Activated CD8-positive, alpha-beta T cell treated with anti-CD3 and anti-CD28 coated beads, Interleukin-2, amount 10 ng/mL, durations not matched to agents 7 days and 5 days (primary cell): ENCODE measurements at places on chromosomes 2 and 18. TPM values are rescaled to one million over a fixed set of nuclear protein-coding genes. Genes with fewer than 3 reads are reported as not detected.
A peak's percentile ranks its signal among the peaks of the same experiment; 100 is the strongest.

DNA sequence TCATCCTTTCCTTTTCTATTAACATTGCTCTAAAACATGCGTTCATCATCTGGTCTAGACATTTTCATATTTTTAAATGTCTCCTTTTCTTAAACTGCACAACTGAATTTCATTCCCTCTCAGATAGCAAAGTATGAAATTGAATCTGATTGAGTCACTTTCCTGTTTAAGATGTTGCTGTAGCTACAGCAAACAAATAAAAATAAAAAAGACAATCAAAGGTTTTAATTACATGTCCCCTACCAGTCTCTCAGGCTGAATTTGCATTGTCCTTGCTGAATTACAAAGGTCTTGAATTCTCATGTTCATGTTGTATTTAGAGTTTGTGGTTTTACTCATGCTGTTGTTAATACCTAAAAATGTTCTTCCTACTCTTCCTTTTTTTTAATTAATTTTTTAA lies 537.9 kb upstream of the LRATD1 start:
- no peak overlapping the region for H3K4me3 ChIP-seq
- H3K27ac ChIP-seq = no peak overlapping the region
- H3K27me3 ChIP-seq = no peaks in the 10 kb centered on the region
- DNase-seq = no peak

DNA sequence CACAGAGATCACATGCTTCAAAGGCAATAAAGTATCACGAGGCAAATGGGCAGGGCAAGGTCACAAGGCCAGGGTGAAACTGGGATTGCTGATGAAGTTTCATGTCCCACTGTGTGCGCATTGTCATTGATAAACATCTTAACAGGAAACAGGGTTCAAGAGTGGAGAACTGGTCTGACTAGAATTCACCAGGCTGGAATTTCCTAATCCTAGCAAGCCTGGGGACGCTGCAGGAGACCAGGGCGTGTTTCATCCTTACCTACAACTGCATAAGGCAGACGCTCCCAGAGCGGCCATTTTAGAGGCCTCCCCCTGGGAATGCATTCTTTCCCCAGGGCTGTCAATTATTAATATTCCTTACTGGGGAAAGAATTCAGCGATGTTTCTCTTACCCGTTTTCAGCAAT lies 33.2 kb downstream of the PTPN4 start:
- no peak overlapping the region for H3K27ac ChIP-seq
- no peak for DNase-seq
- H3K4me1 ChIP-seq = no peaks in the 10 kb centered on the region
- H3K36me3 ChIP-seq = peaks cover 52% of the 10 kb centered on the region
- H3K4me3 ChIP-seq = no peak overlapping the region

FAM117B gene
- 17.1 TPM for total RNA-seq

DNA sequence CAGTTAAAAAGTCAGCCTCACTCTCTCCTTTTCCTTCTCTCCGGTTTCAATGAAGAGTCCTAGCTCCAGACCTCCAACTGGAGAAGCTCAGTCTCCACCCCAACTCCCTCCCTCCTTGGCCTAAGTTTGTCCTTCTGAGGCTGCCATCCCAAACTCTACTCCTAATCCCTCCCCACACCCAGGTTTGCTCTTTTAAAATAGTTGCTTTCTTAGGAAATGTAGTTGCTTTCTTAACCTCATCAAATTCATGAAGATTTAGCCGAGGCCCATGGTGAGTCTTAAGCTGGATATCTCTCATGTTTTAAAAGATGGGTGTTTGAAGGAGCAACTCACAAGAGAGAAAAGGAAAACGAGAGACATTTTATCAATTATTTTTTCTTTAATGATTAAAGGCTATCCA lies 937 bp upstream of the LANCL1 start:
- H3K36me3 ChIP-seq = peaks cover 12% of the 10 kb centered on the region
- H3K4me3 ChIP-seq = peak overlapping the region; percentile 96
- peak; percentile 26 for DNase-seq
- H3K4me1 ChIP-seq = peaks cover 30% of the 10 kb centered on the region

GRCh38 chr18:58021504-58021903 lies 22.5 kb upstream of the NEDD4L start:
- no peaks in the 10 kb centered on the region for H3K4me1 ChIP-seq
- peaks cover 3% of the 10 kb centered on the region for H3K27me3 ChIP-seq
- no peak overlapping the region for H3K27ac ChIP-seq
- H3K4me3 ChIP-seq = no peak overlapping the region
- no peak for DNase-seq

- no peak overlapping the region for H3K4me3 ChIP-seq
- H3K4me1 ChIP-seq = no peaks in the 10 kb centered on the region
- H3K27ac ChIP-seq = no peak overlapping the region
- DNase-seq = no peak
- no peaks in the 10 kb centered on the region for H3K36me3 ChIP-seq
Measured at GRCh38 chr2:113834051-113834730, 55.7 kb upstream of the ACTR3 start.

- H3K4me1 ChIP-seq = no peaks in the 10 kb centered on the region
- no peaks in the 10 kb centered on the region for H3K36me3 ChIP-seq
- no peak for DNase-seq
- no peaks in the 10 kb centered on the region for H3K27me3 ChIP-seq
- no peak overlapping the region for H3K27ac ChIP-seq
Measured at GRCh38 chr2:220445429-220446105, 818.1 kb downstream of the SLC4A3 start.

DNA sequence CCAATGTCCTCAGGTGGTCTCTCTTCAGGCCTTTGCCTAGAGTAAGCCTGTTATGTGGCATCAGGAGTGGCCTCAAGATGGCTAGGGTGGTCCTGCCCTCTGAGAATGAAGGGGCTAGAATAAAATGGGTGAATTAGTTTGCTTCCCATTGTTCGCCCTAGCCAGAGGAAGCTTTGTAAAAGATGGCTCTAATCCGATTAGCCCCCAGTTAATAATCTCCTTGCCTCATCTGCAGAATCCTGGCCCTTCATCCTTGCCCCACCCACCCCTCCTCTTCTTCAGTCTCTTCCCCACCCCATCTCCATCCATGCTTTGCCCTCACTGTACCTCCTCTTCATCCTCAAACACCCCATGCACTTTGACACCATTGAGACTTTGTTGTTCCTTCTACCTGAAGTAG lies 57.4 kb upstream of the LGALSL start:
- H3K4me3 ChIP-seq = no peak overlapping the region
- no peaks in the 10 kb centered on the region for H3K36me3 ChIP-seq

DNA sequence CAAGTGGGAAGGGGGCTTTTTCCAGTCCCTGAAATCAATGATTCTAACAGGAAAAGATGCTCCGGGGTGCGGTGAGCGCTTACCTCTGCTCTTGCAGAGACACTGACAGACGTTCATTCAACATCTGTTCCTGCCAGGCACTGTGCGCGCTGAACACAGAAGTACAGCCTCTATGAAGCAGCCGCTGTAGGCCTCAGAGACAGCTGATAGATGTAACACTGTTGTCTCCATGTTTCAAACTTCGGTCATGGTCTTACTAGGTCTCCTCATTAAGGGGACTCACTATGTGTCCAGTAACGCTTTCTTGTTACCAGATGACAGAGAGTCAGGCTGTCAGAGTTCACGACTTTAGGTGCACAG lies 649 bp upstream of the CLIP4 start:
- peaks cover 12% of the 10 kb centered on the region for H3K36me3 ChIP-seq
- H3K27me3 ChIP-seq = peaks cover 20% of the 10 kb centered on the region
- H3K27ac ChIP-seq = peak overlapping the region; percentile 93
- peaks cover 53% of the 10 kb centered on the region for H3K4me1 ChIP-seq

DNA sequence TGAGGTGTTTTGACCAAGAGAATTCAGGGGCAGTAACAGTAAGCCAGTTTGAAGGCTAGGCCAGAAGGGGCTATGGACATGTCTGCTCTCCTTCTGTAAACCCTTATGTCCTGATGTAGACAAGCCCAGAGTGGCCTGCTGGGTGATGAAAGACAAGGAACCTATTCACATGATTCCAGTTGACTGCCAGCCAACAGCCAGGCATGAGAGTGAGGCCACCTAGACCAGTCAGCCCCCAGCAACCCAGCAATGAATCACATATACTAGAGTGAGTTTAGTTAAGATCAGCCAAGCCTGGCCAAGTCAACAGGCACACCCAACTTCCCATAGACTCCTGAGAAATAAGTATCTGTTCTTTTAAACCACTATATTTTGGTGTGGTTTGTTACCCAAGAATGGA lies 1889.7 kb upstream of the CELF4 start:
- H3K4me3 ChIP-seq = no peak overlapping the region
- no peaks in the 10 kb centered on the region for H3K27me3 ChIP-seq
- no peaks in the 10 kb centered on the region for H3K36me3 ChIP-seq

GRCh38 chr2:171800639-171801038 lies 93.4 kb downstream of the SLC25A12 start:
- no peaks in the 10 kb centered on the region for H3K27me3 ChIP-seq
- H3K36me3 ChIP-seq = peaks cover 15% of the 10 kb centered on the region
- H3K4me1 ChIP-seq = peaks cover 7% of the 10 kb centered on the region
- no peak for DNase-seq
- H3K27ac ChIP-seq = no peak overlapping the region

ITPRIPL1 gene
- 43.5 TPM for total RNA-seq

ATP5F1A gene
- total RNA-seq = 377 TPM

DNA sequence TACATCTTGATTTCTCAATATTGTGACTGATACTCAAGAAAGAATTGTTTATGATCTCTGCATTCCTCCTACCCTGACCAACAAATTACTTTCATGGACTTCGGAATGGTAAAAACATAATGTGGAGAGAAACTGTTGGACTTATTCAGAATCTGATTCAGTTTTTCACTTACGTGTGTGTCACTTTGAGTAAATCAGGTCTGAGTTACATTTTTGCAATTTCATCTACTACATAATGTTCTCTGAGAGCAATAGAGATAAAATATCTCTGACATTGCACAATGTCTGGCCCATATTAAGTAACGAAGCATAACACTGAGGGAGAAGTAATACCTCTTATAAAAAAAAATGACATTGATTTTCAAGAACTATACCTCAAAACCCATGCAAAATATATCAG lies 1337.9 kb upstream of the CHAC2 start:
- no peak overlapping the region for H3K4me3 ChIP-seq
- no peak overlapping the region for H3K27ac ChIP-seq

DSC2 gene
- not detected for total RNA-seq

DNA sequence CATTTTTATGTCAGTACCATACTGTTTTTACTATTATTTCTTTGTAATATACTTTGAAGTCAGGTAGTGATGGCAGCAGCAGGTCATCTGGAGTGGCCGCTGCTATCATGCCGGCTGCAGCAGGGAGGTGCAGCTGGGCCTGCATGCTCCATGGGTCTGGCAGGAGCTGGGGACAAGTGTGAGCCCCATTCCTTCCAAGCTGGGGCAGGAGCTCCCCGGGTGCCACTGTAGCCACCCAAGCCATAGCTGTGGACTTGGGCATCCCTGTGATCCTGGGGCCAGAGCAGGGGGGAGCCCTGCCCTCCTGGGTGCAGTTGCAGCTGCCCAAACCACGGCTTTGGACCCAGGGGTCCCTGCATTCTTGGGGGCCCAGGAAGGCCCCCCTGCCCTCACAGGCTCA lies 59.2 kb downstream of the CSRNP3 start:
- H3K27ac ChIP-seq = no peak overlapping the region
- no peaks in the 10 kb centered on the region for H3K4me1 ChIP-seq
- H3K4me3 ChIP-seq = no peak overlapping the region
- no peaks in the 10 kb centered on the region for H3K27me3 ChIP-seq
- no peak for DNase-seq

GDF7 gene
- not detected for total RNA-seq

DNA sequence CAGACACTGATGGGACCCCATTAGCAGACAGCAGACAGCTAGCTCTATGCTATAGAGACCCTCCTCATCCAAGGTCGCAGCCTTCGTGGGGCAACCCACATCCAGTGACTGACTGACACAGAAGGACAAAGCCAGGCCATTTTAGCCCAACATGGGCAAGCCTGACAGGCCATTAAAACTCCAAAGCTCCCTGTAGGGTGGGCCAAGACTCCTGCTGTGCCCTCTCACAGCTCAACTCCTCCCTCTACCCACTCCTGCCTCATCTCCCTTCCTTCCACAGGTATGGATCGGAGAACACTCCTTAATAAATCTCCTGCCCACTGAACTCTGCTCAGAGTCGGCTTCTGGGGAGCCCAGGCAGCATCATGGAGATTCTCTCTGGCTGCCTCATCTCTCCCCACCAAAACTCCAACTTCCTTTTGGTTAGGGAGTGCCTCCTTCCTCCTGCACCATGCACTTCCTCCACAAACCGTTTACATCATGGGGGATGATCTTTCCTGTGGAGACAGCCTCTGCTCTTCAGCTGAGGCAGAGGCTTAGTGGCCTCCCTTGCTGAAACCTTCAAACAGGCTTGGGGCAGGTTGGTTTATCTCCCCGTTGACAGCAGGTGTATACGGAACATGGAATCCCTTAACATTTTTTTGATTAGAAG lies 86.5 kb downstream of the ACTR3 start:
- H3K4me1 ChIP-seq = peaks cover 15% of the 10 kb centered on the region
- peak overlapping the region; percentile 61 for H3K27ac ChIP-seq
- no peaks in the 10 kb centered on the region for H3K27me3 ChIP-seq
- DNase-seq = no peak
- no peak overlapping the region for H3K4me3 ChIP-seq

PSTPIP2 gene
- total RNA-seq = 7.7 TPM

COL4A3 gene
- not detected for total RNA-seq

GRHL1 gene
- 0.57 TPM for total RNA-seq

DNA sequence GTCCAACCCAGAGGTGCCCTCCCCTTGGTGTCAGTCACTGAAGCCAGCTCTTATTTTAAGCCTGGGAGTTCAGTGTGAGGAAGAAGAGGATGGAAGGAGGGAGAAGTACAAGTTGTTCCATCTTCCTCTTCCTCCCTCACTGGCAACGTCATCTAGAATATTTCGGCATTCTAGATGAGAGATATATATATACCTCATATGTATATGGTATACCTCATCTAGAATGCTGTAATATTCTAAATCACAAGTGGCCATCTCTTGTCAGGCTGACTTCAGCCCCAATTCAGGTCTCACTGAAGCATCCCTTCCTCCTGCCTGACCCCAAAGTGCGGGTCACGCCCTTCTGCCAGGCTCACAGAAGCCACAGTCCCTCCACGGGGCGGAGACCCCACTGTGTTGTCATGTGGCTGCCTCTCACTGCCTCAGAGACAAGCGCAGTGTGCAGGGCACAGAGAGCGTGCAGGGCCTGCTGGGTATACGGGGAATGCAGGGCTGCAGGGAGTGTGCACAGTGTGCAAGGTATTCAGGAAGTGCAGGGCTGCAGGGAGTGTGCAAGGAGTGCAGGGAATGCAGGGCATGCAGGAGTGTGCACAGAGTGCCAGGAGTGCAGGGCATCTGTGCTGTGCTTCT lies 32.8 kb upstream of the B3GNT7 start:
- H3K4me1 ChIP-seq = peaks cover 23% of the 10 kb centered on the region
- no peaks in the 10 kb centered on the region for H3K36me3 ChIP-seq
- H3K27me3 ChIP-seq = no peaks in the 10 kb centered on the region
- no peak overlapping the region for H3K4me3 ChIP-seq
- no peak for DNase-seq

- peaks cover 2% of the 10 kb centered on the region for H3K4me1 ChIP-seq
- no peaks in the 10 kb centered on the region for H3K27me3 ChIP-seq
- no peak overlapping the region for H3K27ac ChIP-seq
- peaks cover 77% of the 10 kb centered on the region for H3K36me3 ChIP-seq
Measured at GRCh38 chr2:42733852-42734251, 30.1 kb downstream of the OXER1 start.

DNA sequence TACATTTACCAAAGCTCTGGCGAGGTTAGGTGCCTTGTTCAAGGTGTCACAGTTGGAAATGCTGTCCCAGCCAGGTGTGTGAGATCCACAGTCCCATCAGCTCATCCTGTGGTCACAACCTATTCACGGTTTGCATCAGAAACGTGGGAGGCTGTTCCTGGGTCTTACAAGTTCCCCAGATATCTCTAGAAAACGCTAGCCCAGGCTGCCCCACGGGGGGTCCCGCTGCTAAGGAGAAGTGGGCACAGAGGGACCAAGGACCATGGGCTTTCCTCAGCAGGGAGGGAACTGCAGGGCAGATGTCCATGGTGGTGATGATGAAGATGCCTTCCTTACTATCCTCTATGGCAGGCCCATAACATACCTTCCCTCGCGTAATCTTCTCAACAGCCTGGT lies 649 bp downstream of the FECH start:
- DNase-seq = no peak
- peaks cover 10% of the 10 kb centered on the region for H3K36me3 ChIP-seq
- peaks cover 31% of the 10 kb centered on the region for H3K4me1 ChIP-seq
